ENCODE measurements at places on chromosomes 2 and 18.

DNA sequence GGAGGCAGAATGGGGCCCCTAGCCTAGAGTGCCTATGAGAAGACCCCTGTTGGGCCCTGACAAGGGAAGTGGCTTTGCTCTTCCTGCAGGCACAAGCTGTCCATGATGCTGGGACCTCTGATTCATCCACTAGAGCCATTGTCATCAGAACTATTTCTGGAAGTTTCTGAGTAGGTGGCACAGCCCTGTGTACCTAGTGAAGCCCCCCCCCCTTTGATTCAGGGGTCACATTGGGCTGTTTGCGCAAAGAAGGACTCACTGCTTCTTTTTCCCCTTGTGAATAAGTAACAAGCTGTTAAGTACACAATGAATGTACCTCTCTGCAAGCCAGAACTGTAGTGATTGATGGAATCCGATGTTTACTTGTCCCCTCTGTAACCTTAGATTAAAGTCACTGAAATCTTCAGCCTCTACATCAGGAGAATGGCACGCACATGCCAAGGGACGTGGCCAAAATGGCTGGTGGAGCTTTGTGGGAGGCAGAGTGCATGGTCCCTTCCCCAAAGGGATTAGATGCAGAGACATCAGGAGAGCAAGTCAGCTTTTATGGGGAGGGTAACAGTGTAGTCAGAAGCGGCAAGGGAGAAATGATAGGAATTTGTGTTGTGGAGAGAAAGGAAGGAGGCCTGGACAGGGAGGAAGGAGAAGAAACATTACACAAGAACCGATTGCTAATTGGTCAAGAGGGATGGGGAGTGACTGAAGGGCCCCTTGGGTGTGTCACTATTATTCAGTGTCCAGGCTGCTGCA lies 267.6 kb upstream of the RAB12 start:
- no peak for DNase-seq

- no peak for DNase-seq
Observed at GRCh38 chr18:25228410-25228809, 123.6 kb downstream of the ZNF521 start.

GRCh38 chr18:7945882-7946281 lies 378.8 kb downstream of the PTPRM start:
- DNase-seq = peak; percentile 78

GRCh38 chr18:318791-319291 lies 51.0 kb upstream of the THOC1 start:
- peak; percentile 32 for DNase-seq

DNA sequence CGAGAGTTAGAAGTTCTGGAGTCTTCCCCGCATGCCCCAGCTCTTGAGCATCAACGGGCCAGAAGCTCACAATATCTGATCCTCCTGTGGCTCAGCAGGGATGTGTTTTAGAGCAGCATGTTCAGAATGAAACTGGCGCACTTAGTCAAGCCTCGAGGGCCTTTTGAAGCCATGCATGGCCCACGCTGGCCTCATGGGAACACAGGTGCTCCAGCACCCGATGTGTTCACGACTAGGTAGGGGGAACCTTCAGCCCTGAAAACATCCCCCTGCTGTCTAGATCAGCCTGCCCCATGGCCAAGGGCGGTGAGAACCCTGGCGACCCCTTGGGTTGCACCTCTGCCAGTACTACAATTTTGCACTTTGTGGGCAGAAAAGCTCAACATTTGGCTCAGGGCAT lies 32.8 kb downstream of the MSH6 start:
- no peak for DNase-seq

GRCh38 chr2:120445449-120446143 lies 99.7 kb downstream of the INHBB start:
- DNase-seq = no peak

DNA sequence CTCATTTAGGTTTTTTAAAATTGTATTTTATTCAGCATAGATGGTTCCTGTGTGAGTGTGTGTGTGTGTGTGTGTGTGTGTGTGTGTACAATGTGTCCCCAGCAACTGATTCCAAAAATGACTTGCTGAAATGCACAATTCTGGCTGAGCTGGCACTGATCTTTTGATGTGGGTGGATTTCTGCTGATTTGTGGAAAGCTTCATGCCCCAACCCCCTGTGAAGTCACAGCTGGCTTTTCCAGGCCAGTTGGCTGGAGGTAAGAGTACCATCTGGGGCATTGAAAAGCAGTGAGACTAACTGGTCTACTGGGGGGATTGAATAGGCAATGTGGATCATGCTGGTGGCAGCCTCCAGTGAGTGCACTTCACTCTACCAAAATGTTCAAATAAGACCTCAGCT lies 187.2 kb downstream of the LRRTM1 start:
- peak; percentile 36 for DNase-seq

- DNase-seq = peak; percentile 62
Observed at GRCh38 chr2:207219676-207220501, 54.1 kb upstream of the KLF7 start.

DNA sequence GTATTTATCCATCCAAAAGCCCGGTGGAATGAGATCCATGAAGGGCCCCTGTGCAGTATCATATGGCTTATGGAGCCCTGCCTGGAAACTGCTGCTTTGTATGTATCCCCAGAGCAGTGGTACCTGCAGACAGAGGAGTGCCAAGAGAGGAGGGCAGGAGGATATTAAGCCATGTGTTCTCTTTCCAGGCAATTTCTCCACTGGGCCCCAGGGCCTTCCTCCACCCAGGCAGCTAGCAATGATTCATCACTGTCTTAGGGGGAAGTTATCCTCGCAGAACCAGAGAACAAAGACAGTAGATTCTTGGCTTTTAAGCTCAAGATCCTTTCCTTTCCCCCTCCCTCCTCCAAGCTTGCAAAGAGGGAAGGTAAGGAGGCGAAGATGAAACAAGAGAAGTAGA lies 98.1 kb downstream of the LRRC30 start:
- no peak for DNase-seq

- no peak for DNase-seq
Observed at GRCh38 chr2:234204480-234204879, 154.0 kb downstream of the SPP2 start.

GRCh38 chr18:28777756-28778155 lies 600.8 kb upstream of the CDH2 start:
- no peak for DNase-seq

- peak; percentile 55 for DNase-seq
Observed at GRCh38 chr2:54838585-54839035, 115.1 kb downstream of the EML6 start.

Measured in MG63 (cell line).